ENCODE measurements at places on chromosomes 5 and 9.

DNA sequence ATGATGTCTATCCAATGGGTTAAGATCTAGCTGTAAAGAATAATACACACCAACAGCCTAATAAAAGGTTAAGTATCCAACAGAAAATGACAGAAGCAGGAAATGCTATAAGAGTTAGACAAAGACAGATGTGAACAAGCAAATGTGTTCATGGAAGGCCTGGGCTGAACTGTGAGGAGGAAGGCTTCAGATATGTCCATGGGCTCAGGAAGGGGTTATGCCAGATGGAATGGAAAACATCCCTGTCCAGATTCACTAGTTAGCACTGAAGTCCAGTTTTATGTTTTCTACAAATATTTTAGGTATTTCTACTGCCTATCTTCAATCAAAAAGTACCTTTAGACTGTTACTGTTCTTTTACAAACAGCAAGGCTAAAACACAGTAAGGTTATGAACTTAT lies 27.1 kb downstream of the ERAP1 start:
- DNase-seq, result no peak

DNA sequence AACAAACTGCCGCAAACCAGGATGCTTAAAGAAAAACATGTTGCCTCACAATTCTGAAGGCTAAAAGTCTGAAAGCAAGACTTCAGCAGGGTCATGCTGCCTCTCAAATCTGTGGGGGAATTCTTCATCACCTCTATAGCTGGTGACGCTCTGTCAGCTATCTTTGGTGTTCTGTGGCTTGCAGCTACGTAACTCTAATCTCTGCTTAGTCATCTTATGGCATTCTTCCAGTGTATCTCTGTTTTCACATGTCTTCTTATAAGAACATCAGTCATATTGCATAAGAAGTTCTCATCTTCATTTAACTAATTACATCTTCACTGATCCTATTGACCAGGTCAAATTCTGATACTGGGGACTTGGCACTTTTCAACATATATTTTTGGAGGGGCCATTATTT lies 243.0 kb downstream of the CDH10 start:
- DNase-seq, result no peak

DNA sequence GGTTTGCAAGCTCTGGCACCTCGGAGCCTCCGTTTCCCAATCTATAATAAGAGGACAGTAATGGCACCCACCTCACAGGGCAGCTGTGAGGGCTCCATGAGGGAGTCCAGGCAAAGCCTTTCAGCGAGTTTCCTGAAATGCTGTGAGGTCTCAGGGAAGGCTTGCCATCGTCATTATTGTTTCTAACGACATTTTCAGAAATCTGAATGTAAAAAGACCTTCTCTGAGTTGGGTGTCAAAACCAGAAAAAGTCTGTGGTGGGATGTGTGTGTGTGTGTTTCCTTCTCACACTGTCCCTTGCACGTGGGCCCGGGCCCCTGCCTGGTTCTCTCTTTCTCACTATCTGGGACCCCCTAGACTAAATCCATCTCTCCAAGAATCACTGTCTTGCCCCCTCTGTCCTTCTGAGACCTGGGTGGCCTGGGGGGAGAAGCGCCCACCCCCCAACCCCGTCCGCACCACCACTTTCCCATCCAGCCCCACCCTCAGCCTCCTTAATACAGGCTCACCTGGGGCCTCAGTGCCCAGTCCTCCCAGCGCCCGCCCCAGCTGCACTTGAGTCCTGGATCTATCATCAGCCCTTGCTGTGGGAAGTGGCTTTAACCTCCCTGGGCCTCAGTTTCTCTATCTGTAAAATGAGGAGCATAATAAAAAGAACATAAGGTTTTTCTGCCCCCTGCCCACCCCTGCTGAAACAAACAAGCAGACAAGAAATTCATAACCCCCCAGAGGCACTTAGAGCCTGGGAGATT lies 180.3 kb downstream of the C9orf50 start:
- no peak for DNase-seq

DNA sequence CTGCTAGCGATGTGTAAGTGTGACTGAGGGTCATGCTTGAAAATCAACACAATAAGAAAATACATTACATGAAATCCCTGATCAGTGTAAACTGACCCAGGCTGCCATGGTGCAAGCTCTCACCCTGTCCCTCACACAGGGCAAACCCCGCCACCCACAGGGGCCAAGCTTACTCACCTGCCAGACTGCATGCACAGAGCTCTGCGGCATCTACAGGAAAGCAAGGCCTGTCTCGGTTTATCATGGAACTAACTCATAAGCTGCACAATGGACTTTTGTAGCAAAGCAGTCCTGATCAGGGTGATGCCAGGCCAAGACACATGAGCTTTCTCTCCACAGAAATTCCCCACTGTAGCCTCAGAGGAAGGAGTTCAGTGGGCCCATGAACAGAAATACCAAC lies 9.7 kb downstream of the IPPK start:
- DNase-seq, result no peak

DNA sequence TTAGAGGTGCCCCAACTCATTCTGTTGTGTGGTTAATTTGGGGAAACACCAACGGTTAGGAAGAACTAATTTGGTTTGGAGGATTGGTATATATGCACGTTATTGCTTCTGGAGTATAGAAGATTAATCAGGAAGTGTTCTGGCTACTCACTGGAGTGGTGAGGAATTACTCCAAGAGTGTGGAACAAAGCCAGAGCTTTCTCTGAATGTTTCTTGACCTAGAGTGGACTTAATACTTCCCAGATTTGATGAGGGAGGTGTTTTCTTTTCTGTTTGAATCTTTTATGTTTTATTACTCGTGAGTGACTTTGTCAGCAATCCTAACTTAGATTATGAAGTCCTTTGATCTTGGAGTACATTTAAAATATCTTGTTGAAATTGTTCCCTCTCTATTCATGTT lies 163.7 kb downstream of the MAN2A1 start:
- no peak for DNase-seq

- no peak for DNase-seq
These were observed 105.5 kb downstream of the FBXL17 start for GRCh38 chr5:108276187-108277050.

GRCh38 chr5:115072266-115073064 lies 97.2 kb downstream of the TRIM36 start:
- no peak for DNase-seq

GRCh38 chr5:78243639-78244038 lies 50.9 kb downstream of the AP3B1 start:
- no peak for DNase-seq

DNA sequence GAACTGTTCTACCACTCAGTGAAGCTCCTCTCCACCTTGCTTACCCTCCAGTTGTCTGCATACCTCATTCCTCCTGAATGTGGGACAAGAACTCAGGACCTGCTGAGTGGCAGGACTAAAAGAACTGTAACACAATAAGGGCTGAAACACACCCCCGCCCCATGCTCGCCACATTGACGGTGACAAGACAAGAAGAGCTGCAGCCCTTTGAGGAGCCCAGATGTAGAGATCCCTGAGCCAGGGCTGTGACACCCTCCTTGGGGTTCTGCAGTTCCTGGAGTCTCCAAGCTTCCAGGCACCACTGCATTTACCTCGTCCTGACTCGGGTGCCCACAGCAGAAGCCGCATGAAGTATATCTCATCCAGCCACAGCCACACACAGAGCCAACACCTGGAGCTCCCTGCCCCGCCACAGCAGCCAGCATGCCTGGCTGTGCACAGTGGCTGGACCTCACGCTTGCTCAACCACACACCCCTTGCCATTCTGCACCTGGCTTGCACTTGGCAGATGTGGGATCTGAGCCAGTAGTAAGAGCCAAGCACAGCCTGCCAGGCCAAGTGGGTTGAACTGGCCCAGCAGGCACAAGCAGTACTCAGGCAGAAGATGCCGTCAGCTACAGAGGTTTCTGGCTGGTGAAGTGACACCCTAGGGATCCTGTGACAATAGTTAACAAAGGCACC lies 166.1 kb downstream of the RNF180 start:
- no peak for DNase-seq

- DNase-seq, result no peak
These were observed 127.8 kb downstream of the SAXO1 start for GRCh38 chr9:18905028-18905882.

- no peak for DNase-seq
These were observed 139.7 kb downstream of the OR2K2 start for GRCh38 chr9:111190347-111190746.

GRCh38 chr5:2914981-2915484 lies 163.6 kb upstream of the IRX2 start:
- DNase-seq, result no peak

GRCh38 chr5:111976705-111977435 lies 219.9 kb upstream of the NREP start:
- no peak for DNase-seq

DNA sequence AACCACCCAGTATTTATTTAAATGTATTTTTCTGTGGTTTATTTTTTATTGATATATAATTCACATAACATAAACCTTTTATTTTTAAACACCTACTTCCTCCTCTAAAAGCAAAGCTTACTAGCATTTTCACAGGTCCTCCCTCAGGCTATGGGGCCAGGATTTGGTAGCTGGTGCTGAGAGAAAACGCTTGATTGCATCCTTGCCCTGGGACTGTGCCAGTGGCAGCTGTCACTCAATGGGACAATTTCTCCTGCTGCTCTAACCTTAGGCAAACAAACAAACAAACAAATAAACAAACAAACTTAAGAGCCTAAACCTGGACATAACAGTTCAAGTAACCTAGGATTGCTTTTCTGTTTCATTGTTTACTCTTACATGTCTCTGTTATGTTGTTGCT lies 102.7 kb downstream of the FOCAD start:
- no peak for DNase-seq

GRCh38 chr5:73448463-73449136 lies at the start of gene FOXD1:
Gene FOXD1 (minus strand): TSS chr5:73448777. CDS start chr5:73448362, 415 bp downstream.
- no peak for DNase-seq
